ENCODE measurements at places on chromosomes 2 and 18.

GRCh38 chr2:61116302-61116701 is 45.7 kb upstream of the C2orf74 start:
- DNase-seq, result no peak

DNA sequence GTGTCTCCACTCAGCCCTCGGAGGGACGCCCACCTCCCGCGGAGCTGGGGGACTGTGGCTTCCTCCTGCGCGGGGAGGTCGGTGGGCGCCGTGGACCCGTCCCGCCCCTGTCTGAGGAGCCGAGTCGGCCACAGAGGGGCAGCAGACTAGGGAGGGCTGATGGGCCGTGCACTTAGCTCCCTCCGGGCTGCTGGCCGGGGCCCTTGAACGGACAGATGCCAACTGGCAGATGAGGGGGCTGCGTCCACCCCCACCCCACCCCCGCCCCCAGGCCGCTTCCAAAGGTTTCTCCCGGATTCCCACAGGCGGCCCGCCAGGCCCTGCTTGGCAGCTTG is 10.4 kb upstream of the UBE2F start:
- no peak for DNase-seq

DNA sequence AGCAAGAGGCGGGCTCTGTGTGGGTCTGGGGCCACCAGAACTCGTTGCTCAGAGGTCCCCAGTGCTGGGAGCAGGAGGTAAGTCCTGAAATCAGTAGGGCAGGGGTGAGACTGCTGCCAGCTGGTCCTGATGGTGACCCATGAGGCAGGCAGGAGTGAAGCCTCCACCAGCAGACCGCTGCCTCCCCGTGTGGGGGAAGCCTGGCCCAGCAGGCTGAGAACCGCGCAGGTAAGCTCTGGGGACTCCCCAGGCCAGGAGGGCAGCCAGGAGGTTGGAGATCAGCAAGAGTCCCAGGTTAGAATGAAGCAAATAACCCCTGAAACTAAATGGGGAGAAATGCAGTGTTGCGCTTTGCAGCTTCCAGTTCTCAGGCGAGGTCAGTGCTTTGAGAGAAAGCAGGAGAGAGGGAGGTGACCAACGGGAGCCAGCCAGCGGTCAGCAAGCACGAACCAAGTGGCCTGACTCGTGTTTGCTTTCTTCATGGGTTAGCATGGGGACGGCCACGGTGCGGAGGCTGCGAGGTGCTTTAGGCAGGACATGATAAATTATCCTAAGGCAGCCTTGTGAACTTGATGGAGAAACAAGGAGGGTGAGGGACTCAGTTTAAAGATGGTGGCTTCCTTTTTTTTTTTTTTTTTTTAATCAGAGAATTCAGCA is 26.2 kb downstream of the INHBB start:
- no peak for DNase-seq

DNA sequence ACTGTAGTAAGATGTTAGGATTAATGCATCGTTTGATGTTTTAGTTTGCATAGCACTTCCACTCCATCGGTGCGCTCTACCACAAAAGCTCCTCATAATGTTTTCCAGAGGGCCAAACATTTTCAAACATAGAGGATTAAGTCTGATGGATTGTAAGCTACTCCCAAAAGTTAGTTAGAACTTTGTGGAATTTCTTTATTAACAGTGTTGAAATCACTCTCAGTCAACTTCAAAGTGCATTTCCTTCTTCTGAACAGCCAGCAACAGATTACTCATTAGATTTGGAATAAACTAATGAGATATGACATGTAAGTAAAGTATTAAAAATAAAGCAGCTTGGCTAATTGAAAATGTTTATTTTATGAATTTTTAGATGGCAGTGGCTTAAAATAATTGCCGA is 30.1 kb upstream of the CTAGE1 start:
- DNase-seq, result no peak

- DNase-seq, result no peak
Measured at GRCh38 chr2:24206714-24207113, 31.9 kb downstream of the FAM228A start.

- DNase-seq, result peak; percentile 90
Measured at GRCh38 chr2:95728878-95729596, 137.2 kb downstream of the TRIM43 start.

DNA sequence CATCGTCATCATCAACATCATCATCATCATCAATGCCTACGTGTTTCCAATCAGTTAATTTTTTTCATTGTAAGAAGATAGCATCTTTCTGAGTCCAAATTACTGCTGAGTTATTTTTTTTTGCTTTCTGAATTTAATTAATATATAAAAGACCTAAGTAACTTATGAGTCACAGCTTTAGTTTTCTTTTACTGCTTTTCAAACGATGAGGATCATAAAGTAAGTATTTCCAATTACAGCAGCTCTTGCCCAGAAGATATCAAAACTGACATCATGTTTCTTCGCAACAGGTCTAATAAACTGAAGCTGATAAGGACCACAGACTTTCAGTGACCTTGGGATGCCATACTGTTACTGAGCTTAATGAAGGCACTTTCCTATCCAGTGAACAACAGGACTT is 442.2 kb downstream of the DSEL start:
- DNase-seq, result no peak

- no peak for DNase-seq
Measured at GRCh38 chr2:186426153-186427016, 59.7 kb upstream of the ZC3H15 start.

DNA sequence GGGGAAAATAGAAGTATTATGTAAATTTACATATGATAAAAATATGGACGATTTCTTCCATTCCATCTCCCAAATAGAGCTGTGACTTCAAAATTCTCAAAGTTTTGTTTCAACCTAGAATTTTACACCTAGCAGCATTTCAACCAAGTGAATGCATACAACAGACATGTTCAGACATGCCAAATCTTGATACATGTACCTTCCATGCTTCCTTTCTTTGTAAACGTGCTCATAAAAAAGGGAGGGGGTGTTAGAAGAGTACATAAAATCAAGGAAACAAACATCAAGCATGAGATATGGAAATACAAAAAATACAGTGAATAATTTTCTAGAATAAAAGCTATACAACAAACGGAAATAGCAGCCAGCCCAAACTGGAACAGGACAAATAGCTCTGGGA is 974.2 kb downstream of the ERBB4 start:
- no peak for DNase-seq

DNA sequence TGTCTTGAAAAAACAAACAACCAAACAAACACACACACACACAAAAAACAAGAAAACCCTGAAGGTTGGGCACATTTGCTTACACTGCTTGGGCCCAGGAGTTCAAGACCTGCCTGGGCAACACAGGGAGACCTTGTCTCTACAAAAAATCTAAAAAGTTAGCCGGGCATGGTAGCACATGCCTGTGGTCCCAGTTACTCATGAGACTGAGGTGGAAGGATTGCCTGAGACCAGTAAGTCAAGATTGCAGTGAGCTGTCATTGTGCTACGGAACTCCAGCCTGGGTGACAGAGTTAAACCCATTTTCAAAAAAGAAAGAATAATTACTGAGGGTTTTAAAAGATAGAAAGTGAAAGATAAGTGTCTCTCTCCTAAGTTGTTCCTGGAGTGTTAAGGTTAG is 103.4 kb downstream of the MBD5 start:
- peak; percentile 11 for DNase-seq

DNA sequence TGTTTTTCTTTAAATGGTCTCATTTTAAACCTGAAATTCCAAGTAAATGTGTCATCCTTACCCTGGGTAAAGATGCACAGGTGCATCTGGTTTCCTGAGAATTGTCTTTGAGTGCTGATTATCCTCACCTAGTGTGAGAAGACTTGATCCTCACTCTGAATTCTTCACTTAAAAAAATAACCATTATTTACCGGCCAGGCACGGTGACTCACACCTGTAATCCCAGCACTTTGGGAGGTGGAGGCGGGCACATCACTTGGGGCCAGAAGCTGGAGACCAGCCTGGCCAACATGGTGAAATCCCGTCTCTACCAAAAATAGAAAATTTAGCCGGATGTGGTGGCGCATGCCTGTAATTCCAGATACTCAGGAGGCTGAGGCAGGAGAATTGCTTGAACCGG is 9.9 kb upstream of the WNT6 start:
- DNase-seq, result peak; percentile 51

DNA sequence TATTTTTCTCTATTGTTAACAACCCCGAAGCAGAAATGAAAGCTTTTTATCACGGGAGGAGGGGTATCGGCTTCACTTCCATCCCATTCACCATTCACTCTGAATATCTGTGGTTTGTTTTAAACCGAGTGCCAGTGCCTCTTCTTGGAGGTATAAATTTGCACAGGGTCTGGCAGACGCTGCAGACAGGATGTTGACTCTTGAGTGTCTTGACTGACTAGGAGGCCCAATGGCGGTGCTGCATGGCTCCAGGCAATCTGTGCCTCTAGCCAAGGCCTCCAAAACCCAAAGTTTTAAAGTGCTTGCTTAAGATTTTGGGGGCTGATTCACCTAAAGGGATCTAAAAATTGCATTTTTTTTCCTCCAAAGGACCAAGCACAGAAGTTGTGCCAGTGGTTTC is 183.8 kb downstream of the LTBP1 start:
- DNase-seq, result peak; percentile 28

GRCh38 chr2:10080536-10081304 is 509 bp upstream of the CYS1 start:
- no peak for DNase-seq

DNA sequence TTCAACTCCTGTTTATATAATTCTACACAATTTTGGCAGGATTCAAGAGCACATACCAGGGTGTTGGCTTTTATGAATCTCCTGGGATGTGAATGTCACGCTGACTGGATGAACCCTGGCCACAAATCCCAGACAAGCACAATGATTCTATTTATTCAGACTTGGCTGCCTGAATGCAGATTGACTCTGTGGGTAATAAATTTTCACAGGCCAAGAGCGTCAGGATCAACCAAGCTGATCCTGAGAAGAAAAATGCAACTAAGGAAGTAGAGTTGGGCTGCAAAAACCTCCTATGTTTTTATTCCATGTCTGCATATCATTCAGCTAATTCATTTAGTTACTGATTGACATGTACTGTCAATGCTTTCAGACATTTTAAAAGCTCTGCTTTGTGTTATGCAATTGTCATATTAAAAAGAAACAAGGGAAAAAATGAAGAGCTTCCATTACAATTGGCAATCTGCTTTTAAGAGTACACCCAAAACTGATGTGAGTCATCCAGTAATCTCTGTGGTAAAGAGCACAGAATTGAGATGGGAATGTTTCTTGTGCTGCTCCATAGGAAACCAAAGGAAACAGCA is 173.0 kb upstream of the REV1 start:
- peak; percentile 60 for DNase-seq

- DNase-seq, result no peak
Measured at GRCh38 chr2:144020047-144020446, 499.9 kb downstream of the ZEB2 start.

GRCh38 chr2:143123911-143124310 is 5.3 kb upstream of the ARHGAP15 start:
- no peak for DNase-seq

DNA sequence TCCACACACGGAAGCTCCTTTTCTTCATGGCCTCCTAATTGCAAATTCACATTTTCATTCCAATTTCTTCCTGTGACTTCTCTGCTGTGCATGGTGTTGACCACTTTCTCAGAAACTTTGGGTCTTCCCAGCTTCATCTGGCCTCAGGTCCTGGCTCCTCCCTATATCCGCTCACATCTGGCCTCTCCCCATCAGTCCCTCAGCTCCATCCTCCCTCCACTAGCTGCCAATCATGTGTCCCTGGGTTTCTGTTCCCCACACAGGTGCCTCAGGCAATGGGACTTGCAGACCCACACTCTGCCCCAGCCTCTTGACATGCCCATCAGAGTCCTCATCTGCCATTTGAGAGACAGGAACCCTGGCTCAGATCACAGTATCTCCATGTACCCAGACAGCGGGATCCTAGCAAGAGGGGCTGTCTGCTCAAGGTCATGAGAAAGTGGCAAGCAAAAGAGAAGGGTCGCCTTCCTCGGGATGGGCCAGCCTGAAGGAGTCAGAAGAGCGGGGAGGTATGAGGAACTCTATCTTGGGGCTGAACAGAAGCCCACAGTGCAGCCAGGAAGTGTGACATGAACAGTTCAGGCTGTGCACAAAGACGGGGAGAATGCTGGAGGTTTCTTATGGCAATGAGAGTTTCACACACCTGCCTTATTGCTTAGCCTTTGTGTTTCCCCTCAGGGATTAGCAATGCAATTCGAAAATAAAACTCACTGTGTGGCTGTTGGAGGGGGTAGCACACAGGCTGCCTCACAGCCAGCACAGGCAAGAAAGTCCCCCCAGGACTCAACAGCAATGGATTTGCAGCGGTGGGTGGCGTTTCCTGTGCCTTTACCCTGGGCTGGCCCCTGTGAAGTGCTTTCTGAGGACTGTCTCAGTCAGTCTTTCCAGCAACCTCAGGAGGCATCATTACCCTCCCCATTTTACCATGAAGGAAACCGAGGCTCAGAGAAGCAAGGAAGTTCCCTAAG is 69.5 kb downstream of the COPS8 start:
- no peak for DNase-seq

DNA sequence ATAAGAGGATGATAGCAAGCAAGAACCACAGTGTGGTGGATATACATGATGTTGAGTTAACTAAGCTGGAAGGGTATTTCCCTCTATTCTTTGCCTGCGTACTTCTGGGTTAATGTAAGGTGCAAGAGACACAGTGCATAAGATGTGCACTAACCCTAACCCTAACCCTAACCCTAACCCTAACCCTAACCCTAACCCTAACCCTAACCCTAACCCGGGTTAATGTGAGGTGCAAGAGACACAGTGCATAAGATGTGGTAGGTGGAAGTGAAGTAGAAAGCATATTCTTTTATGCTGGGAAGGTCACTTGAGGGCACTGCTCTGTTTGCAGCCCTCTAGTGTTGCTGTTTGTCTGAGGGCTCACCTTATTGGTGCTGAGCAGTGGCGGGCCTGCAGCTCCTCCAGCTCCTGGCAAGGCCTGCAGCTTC is 181.5 kb upstream of the ITGA4 start:
- no peak for DNase-seq

DNA sequence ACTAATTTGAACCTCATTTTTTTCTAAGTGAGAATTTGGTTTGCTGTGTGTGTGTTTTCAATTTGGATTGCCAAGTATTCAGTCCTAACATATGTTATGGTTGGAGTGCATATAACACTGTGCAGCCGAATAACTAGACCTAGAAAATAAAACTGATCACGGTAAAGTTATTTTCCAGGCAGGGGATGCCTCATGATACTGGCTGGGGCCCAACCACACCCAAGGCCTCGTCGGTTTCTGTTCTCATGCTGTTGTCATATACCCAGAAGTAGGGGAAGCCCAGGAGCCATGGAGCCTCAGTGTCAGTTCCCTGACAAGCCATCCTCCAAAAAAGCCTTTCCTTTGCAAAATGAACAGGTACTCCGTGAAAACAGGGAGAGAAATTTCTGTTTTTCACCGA is 160.2 kb downstream of the GBX2 start:
- no peak for DNase-seq

GRCh38 chr2:39452396-39452795 is 15.3 kb upstream of the MAP4K3 start:
- DNase-seq, result no peak

GRCh38 chr2:185221-185620 is 78.6 kb downstream of the SH3YL1 start:
- no peak for DNase-seq

- no peak for DNase-seq
Measured at GRCh38 chr2:234969306-234970098, 17.7 kb downstream of the SH3BP4 start.

Data from ELR (cell line).